Epithelial cell of proximal tubule (primary cell): ENCODE measurements at places on chromosomes 7 and 10. TPM values are rescaled to one million over a fixed set of nuclear protein-coding genes. Genes with fewer than 3 reads are reported as not detected.

GRCh38 chr7:76086070-76086469 is 38.2 kb downstream of the MDH2 start:
- DNase-seq, result no peak

GRCh38 chr10:14695847-14696480 is 78.7 kb downstream of the FAM107B start:
- no peak for DNase-seq

DNA sequence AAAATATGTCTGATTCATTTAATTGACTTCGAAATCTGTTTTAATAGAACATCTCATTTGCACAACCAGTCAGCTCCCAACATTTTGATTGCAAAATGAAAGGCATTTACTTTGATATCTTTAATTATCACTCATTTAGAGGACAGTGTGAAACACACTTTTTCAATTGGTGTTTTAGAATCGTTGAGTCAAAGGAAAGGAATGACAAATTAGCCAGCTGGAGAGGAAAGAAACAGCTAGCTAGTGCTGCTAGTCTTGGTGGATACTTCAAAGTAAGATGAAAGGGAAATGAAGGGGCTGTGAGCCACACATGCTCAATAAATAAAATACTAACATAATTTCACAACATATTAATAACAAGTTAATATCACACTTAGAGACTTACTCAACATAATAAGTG is 570.2 kb downstream of the PHTF2 start:
- no peak for DNase-seq

DNA sequence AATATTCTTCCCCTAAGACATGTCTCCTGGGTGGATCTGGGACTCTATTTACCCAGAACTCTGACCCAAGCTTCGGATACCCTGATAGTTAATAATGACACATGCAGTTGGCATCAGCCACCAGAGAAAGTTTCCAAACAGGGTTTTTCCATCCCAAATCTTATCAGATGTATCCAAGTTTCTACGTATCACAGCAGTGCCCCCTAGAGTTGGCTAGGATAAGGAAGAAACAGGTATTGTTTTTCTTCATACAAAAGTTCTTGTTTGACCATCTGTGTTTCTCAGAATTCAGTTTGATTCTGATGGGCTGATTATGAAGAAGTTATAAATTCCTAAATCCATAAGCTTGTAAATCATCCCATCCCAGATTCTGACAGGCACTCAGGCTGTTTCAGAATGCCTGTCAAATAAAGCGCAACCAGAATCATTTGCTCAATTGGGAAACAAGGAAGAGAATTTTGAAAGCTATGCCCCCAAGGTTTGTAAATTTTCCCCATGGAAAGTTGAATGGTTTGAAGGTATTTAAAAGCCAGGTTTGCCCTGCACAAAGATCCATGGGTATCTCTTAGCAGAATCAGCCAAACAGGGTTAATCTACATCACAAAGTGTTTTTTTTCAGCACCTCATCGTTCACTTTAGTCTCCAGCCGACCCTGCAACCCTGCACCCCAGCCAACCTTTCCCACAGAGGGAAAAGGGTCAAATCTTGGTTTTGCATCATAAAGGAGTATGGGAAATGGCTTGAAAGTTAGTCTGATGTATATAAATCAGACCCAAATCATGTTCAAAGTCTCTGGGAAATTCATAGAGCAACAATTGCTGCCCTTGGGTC is 47.4 kb downstream of the NRAP start:
- no peak for DNase-seq

DNA sequence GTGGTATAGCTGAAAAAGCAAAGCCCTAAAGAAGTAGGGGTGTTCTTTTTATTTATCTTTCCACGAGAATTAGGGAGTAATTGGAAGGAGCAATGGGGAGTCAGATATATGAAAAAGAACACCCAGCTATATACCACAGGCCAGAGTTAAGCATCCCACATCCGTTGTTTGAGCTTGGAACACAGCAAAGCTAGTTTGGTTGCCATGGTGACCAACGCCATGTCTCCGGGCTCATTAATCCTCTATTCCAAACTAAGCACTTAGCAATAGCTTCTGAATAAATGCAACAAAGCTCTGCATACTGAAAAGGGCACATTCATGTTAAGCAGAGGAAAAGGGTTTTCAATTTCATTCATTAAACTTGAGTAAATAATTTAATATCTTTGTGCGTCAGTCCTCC is 23.5 kb downstream of the ASB4 start:
- no peak for DNase-seq

DNA sequence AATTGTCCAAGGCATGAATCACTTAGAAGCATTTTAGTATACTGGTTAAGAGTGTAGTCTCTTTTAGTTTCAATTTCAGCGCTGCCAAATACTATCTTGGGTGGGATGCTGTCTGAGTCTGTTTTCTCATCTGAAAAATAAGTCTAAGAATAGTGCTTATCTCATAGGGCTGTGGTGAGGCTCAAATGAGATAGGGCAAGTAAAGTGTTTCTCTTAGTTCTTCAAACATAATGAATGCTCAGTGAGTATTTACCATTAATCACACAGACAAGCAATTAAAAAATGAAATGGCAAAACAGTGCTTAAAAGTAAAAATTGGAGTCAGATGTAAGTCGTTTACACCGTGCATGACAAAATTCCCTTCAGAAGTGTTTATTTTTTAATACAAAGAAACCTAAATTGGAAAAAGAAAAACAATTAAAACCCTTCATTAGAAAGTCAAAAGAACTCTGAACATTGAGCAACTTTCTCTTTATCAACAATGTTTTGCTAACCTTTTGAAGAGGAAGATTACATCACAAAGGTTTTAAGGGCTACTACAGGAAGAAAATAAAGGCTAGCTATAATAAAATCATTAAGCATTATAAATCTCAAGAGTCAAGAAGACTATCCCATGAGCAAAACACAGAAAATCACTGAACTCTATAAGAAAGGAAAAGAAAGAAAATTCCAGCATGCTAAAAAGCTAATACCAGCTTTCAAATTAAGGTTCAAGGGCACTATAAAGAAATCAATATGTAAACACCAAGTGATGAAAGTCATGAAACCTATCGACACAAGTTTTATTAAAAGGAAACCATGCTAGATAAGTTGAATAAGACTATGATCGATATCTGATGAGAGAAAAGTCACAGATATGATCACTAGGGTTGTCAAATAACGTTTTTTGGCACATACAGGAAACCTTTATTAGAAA is 45.6 kb upstream of the C1GALT1 start:
- DNase-seq, result no peak

The PAX4 gene
- total RNA-seq, result not detected in 2 replicates

The SOSTDC1 gene
- total RNA-seq, result 0.29 TPM in 1 of 2 replicates, not detected in the other

The EFCAB10 gene
- 0.07 TPM in 1 of 2 replicates, not detected in the other for total RNA-seq

The AGMO gene
- not detected in 2 replicates for total RNA-seq

The ZNF277 gene
- 17.3 and 19.0 TPM in 2 replicates for total RNA-seq
